Ascending aorta (tissue), 2 donors: ENCODE measurements at places on chromosomes 7 and 10. TPM values are rescaled to one million over a fixed set of nuclear protein-coding genes. Genes with fewer than 3 reads are reported as not detected.

- DNase-seq, result no peak
Measured at GRCh38 chr10:49614242-49615198, 683 bp downstream of the CHAT start.

DNA sequence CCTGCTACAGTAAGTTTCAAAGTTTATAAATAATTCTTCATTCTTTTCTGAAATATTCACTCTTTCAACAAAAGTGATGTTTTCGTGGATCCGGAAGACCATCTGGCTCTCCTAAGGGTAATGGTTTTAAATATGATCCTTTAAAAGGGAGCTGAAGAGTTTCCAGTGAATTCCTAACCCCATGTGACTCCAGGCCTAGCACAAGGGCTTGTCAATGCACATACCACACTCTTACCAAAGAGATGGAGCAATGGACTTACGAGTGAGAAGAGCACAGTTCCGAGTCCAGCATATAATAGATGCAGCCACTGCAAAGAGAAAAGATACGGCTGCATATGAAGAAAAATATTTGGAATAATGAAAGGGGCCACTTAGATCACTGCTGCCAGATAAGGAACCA, 32.1 kb upstream of the GATAD1 start:
- no peak for DNase-seq

Gene TRIM74
- total RNA-seq, result not detected

DNA sequence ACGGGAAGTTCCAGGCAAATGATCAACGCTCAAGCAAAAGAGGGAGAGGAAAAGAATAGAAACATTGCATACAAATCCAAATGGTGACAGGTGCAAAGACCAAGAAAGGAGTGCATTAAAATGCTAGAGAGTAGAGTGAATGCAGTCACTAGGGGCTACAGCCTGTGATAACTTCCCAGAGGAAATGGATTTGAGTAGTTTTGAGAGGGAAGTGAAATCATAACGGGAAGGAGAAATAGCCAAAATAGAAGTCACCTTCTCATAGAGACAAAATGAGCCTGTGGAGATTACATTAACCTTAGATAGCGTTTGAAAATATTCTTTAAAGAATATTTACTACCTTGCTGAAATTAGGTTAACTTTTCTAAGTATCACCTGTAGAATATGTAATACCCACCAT, 26.5 kb downstream of the NUP42 start:
- DNase-seq, result no peak

- DNase-seq, result no peak
Measured at GRCh38 chr10:7449063-7449695, 38.3 kb upstream of the SFMBT2 start.

GRCh38 chr10:120744040-120744439, 107.1 kb upstream of the WDR11 start:
- no peak for DNase-seq

Gene FAM20C
- 90.8 TPM for total RNA-seq
